Effector CD4-positive, alpha-beta T cell (primary cell): ENCODE measurements at places on chromosomes 1 and 21.

DNA sequence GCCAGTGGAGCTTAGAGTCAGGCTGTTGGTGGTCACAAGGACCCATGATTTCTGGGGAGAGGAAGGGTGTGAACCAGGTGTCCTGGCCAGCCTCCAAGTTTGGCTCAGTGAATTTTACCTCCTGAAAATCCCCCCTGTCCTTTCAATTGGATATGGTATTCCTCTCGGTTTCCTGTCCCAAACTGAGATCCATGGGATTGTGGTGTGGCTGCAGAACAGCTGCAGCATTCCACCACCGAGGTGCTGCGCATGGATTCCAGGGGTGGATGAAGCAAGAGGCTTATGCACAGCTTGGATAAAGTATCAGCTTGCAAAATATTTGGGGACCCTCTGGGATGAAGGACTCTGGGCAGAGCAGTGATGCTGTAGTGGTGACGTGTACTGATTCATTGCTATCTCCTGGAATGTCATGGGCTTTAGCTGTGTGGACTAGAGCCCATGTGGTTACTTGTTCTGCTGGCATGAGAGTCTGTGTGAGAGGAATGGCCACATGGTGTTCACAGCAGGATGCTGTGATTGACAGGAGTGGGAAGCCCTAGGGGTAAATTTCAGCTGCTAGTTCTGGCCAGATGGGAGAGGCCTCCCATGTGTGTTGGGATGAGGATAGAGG is 148.7 kb upstream of the SPAG17 start:
- DNase-seq, result no peak

DNA sequence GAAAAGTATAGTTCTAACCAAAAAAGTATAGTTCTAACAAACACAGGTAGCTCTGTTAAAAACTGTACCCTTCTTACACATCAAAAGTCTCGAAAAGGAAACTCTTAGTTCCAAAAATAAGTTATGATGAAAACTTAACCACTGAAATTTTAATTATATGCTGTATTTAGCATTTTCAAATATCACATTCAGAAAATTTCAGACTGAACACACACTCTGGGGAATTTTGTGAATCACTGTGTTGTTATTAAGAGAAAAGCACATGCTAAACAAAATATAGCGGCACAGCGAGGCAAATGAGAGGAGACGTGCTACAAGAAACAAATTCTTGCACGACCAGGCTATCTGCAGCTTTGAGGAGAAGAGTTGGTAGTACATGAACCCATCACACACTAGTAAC is 30.4 kb downstream of the VAV3 start:
- no peak for DNase-seq

DNA sequence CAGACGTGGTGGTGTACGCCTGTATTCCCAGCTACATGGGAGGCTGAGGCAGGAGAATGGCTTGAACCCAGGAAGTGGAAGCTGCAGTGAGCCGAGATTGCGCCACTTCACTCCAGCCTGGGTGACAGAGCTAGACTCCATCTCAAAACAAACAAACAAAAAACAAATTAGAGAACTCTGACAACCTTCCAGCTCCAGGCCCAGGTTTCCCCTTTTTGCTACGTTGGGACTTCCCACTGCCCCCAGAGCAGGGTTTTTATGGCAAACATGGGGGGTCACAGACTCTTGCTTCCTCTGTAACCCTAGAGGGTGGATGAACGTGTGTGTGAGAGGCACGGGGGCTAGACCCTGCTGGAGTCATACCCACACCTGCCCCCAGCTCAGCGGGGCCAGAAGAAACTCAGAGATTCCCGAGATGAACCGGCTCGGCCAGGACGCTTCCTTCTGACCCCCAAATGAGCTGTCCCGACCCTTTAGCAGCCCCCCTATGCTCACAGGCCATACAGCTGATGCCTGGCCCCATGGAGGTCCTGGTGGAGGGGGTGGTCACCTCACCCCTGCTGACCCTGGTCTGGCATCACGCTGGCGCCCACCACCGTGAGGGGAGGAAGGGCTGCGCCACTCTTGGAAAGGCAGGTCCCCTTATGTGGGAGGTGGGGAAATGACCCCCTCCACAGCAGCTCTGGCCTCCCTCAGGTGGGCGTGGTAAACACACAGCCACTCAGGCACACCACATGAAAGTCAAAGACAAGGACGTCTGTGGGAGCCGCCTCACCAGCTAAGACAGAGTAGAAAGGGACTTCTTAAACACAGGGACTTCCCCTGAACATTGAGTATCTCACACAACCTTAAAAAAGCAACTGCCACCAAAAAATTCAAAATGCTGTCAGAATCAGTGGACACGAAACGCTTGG is 7.1 kb downstream of the GPR157 start:
- no peak for DNase-seq

DNA sequence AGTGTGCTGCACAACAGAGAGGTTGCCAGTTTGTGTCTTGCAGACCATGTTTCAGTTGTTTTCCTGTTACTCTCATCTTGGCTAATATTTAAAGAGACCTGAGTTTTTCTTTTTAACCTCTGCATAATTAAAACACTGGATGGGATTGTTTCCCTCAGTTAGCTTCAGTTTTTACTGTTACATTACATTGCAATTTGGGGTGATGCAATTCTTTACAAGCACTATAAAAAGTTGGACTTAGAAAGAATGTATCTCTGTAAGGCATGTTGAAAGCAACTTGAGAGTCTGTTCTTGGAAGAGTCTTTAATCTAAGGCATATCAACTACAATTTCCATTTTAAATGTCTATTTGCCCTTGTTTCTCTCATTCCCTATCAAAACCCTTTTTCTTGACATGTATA is 99.1 kb downstream of the DNM3 start:
- DNase-seq, result no peak

DNA sequence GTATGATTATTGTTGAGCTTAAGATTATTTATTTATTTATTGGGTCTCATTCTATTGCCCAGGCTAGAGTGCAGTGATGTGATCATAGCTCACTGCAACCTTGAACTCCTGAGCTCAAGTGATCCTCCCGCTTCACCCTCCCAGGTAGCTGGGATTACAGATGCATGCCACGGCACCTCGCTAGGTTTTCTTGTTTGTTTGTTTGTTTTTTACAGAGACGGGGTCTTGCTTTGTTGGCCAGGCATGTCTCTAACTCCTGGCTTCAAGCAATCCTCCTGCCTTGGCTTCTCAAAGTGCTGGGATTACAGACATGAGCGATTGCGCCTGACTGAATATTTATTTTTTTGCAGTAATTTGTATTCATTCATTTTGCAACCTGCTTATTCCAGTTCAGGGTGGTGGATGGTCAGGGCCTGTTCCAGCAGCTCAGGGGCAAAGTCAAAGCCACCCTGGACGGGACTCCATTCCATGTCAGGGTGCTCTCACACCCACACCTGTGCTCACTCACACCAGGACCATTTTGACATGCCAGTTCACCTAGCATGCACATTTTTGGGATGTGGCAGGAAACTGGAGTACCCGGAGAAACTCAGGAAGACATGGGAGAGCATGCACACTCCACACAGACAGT is 29.6 kb upstream of the RASAL2 start:
- DNase-seq, result no peak

DNA sequence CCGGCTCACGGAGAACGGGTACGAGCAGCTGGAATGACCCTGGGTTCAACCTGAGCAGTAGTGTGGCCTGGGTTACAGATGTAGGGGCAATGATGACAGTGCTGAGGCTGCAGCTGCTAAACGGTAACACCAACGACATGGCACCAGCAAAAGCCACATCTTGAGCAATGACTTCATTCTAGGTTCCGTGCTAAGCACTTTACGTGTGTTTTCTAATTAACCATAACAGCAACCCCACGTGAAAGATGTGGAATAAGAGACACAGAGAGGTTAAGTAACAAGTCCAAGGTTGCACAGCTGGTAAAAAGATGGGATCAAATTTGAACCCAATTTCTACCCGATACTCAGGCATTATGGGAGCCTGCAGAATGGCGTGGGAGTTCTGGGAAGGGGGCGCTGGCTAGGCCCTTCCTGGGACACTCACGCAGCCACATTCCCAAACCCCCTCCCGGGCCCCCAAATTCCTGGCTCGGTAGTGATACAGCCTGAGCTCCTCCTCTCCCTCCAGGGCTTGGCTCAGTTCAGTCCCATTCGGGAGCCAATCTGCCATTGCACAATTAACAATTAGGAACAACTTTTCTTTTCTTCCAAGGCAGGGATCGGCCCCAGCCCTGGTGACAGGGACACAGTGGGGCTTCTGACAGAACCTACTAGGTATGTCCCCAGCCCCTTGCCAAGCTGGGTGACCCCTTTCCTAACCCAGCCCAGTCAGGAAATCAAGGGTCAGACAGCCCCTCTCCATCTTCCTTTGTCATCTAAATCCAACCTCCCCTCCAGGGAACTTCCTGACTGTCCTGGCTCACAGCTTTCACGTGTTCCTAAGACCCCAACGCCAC is 23.8 kb upstream of the ECE1 start:
- no peak for DNase-seq

GRCh38 chr1:6588893-6589520 is 9.2 kb downstream of the ZBTB48 start:
- no peak for DNase-seq

DNA sequence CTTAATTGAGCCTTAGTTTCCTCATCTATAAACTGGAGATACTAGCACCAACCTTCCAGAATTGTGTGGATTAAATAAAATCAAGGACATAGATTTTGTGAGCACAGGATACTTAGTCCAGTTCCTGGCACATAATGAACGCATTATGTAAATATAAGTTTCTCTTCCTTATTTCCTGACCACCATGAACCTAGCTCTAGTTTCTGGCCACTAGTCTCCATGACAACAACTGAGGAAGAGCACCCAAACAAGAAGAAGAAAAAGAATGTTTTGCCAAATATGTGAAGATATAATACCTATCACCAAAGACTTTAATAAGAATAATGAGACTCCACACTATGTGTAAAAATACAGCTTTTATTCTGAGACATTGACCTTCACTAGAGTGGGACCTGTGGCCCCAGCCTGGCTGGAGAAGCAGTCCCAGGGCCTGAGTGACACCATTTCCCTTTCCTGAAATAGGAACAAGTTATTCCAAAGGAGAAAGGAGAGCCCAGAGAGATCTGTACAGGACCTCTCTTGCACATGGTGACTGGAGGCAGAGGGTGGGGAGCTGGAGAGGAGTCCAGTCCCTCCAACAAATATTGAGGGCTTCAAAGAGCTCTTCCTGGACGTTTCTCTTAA is 940 bp upstream of the USF1 start:
- DNase-seq, result no peak

- no peak for DNase-seq
These were observed 3.4 kb upstream of the ZP4 start for GRCh38 chr1:237894131-237894530.

GRCh38 chr1:40773748-40774265 is 9.8 kb upstream of the KCNQ4 start:
- no peak for DNase-seq

GRCh38 chr21:21233051-21233450 is 234.8 kb downstream of the NCAM2 start:
- no peak for DNase-seq

DNA sequence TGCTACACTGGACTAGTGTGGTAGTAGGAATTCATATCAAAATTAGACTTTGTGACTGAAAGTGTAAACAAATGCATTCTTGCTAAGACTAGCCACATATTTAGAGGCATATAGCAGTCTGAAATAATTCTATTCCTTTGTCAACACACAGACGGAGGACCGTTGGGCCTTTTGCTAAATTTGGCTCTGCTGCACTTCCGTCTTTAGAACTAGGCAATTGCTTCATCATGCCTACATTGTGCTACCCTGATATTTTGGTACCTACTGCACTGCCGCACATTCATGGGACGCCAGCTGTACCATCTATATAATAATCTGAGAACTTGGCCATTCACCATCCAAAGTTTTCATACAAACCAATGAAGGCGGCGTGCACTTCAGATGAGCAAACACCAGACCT is 346.8 kb downstream of the KIF26B start:
- no peak for DNase-seq

- DNase-seq, result no peak
These were observed 35.1 kb downstream of the LRRC38 start for GRCh38 chr1:13478692-13479091.

- DNase-seq, result no peak
These were observed 5.2 kb upstream of the HLX start for GRCh38 chr1:220873868-220874655.

DNA sequence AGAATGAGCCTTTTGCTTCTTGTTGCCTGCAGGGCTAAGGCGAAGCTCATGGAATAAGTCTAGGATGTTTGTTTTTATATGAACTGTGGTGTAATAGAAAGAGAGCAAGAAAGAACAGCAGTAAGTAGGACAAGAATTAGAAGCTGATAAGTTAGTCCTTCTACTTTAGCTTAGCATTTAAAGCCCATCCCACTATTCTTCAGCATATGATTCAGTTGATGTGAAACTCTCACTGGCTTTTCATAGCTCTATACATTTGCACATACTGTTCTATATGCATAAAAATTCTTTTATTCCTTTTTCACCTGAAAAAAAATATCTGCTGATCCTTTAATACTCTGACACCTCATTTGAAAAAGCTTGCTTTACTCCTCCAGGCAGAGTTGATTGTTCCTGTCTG is 712.0 kb downstream of the USP25 start:
- DNase-seq, result no peak

GRCh38 chr21:42071146-42071737 is at the start of gene UMODL1:
TSS of gene UMODL1 (plus strand) at chr21:42071317. CDS start at chr21:42071317, 0 bp downstream.
- DNase-seq, result no peak

DNA sequence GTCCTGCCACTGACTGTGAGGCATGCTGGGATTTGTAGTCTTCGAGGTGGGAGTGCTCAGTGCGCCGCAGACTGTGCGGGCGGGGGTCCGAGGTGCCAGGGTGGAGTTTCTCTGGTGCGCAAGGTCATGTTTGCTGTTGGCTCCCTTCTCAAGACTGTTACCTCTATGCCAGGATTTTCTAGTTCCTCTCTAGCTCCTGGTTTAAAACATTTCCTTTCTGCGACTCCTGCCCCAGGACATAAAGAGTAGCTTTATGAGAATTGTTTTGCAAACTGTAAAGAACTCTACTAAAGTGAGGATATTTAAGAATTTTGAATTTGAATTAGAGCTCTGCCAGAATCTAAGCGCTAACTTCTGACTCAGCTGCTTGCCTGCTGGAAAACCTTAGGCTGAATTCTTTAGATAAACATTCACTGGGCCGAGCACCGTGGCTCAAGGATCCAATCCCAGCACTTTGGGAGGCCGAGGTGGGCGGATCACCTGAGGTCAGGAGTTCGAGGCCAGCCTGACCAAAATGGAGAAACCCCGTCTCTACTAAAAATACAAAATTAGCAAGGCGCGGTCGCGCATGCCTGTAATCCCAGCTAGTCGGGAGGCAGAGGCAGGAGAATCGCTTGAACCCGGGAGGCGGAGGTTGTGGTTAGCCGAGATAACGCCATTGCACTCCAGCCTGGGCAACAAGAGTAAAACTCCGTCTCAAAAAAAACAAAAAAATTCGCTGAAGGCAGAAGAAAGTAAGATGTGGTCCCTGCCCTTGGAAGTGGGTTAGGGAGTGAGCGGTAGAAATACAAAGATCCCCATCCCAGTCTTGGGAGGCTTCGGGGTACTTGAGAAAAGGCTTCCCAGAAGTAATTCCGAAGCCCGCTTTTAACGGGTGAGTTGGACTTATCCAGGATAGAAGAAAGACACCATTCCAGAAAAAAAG is 992 bp upstream of the USP48 start:
- no peak for DNase-seq

GRCh38 chr1:221444346-221444745 is 297.5 kb downstream of the DUSP10 start:
- no peak for DNase-seq
